ENCODE measurements at places on chromosomes 12 and 14.

- H3K27ac ChIP-seq = peak overlapping the region; percentile 100
- H3K36me3 ChIP-seq = peaks cover 8% of the 10 kb centered on the region
- H3K27me3 ChIP-seq = no peaks in the 10 kb centered on the region
- DNase-seq = no peak
Observed at GRCh38 chr12:121797937-121798786, 4.7 kb upstream of the RHOF start.

GRCh38 chr14:55579724-55580469 is at the start of gene KTN1:
Gene KTN1 (plus strand): TSS chr14:55580207. CDS start chr14:55612049, 31,842 bp downstream.
- H3K4me1 ChIP-seq = peaks cover 67% of the 10 kb centered on the region
- no peak for DNase-seq
- H3K27me3 ChIP-seq = no peaks in the 10 kb centered on the region
- H3K27ac ChIP-seq = peak within 1 kb of the TSS; percentile 96

GRCh38 chr12:113528606-113529293 is 57.1 kb upstream of the LHX5 start:
- no peak for DNase-seq
- no peak overlapping the region for H3K4me3 ChIP-seq
- no peak overlapping the region for H3K27ac ChIP-seq
- no peaks in the 10 kb centered on the region for H3K4me1 ChIP-seq
- peaks cover 95% of the 10 kb centered on the region for H3K27me3 ChIP-seq
- H3K36me3 ChIP-seq = no peaks in the 10 kb centered on the region

- H3K27ac ChIP-seq = no peak overlapping the region
- no peak for DNase-seq
- H3K4me1 ChIP-seq = no peaks in the 10 kb centered on the region
- H3K4me3 ChIP-seq = no peak overlapping the region
- peaks cover 47% of the 10 kb centered on the region for H3K36me3 ChIP-seq
Observed at GRCh38 chr14:102344485-102344884, 18.2 kb downstream of the CINP start.

DNA sequence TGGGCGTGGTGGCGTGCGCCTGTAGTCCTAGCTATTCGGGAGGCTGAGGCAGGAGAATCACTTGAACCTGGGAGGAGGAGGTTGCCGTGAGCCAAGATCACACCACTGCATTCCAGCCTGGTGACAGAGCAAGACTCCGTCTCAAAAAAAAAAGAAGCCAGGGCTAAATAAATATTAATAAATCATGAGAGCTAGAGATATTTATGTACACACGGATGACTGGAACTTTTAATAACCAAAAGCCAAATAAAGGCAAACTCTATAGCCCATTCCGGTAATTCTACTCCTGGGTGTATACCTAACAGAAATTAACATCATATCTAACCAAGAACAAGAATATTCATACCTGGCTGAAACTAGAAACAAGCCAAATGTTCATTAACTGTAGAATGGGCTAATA is 7.7 kb upstream of the TRAFD1 start:
- peaks cover 15% of the 10 kb centered on the region for H3K4me1 ChIP-seq
- DNase-seq = no peak
- H3K36me3 ChIP-seq = no peaks in the 10 kb centered on the region
- peak overlapping the region; percentile 95 for H3K27ac ChIP-seq
- no peaks in the 10 kb centered on the region for H3K27me3 ChIP-seq

DNA sequence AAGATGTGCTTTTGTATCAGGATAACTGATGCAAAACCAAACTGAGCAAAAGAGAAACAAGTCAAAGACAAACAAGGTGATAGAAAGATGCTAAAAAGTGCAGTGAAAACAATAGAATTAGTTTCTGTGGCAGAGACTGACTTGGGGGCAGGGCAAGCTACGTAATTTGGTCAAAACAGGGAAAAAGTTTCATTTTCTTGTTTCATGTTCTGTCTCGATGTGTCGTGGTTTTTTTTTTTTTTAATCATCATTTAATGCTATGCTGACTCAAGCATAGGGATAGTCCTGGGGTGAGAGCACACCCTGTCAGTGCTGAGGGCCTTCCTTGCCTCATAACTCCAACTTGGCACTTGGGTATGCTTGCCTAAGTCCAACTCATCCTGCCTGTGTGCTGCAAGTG is 144.1 kb upstream of the PTPRQ start:
- DNase-seq = no peak
- H3K27ac ChIP-seq = no peak overlapping the region
- no peaks in the 10 kb centered on the region for H3K4me1 ChIP-seq
- no peaks in the 10 kb centered on the region for H3K27me3 ChIP-seq

DNA sequence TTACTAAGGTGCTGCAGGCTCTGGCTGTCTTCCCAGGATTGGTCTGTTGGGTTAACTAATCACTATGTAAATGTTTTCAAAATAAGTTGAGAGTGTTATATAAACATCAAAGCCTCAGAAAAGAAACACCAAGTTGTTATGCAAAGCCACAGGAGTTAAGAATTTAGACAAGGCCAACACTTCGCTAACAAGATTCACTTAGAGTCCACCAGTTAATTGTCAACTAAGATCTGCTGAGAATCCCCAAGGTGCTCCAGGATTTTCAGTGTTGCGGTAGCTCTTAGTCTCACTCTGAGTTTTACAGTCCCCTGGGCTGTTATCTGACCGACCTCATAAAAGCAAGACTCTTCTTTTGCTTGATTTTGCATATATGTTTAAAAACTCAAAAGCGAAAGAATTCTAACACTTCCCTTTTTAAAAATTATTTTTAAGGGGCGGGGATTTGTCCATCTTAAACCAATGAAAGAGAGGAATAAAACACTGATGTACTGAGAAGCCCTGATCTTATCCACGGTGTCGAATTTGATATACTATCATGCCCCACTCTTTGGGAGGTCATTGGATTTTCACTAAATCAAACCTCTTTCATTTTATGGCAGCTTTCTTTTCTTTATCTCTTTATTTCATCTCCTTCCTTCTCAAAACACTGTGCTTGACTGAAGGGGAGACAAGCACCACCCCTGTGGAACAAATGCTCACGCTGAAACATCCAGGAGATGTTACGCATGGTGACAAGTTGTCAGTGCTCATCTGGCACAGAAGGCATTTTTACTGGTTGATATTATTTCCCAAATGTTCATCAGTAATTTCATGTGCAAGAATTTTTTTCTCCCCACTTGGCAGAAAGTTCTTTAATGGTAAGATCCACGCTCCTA is 7.0 kb downstream of the NIN start:
- no peak for DNase-seq
- H3K36me3 ChIP-seq = no peaks in the 10 kb centered on the region
- no peaks in the 10 kb centered on the region for H3K27me3 ChIP-seq
- no peak overlapping the region for H3K4me3 ChIP-seq
- H3K27ac ChIP-seq = peak overlapping the region; percentile 9

GRCh38 chr12:62934799-62935674 is at the start of gene PPM1H:
Gene PPM1H (minus strand): TSS chr12:62935150. CDS start chr12:62934736, 414 bp downstream.
- no peaks in the 10 kb centered on the region for H3K36me3 ChIP-seq
- H3K27me3 ChIP-seq = no peaks in the 10 kb centered on the region
- peak within 1 kb of the TSS; percentile 52 for H3K4me3 ChIP-seq
- DNase-seq = no peak

DNA sequence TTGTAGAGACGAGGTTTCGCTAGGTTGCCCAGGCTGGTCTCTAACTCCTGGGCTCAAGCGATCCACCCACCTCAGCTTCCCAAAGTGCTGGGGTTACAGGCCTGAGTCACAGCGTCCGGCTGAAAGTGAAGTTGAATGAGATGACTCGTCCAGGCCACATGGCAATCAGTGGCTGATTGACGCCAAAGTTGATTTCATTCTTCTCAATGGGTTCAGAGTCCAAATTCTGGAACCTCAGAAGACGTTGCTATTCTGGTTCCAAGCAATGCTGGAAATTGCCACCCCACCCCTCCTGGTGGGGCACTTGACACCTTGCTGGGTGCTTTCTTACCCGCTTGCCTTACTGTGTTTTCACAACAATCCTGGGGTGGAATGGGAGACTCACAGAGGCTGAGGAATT is 14.9 kb downstream of the ABCB9 start:
- H3K4me1 ChIP-seq = peaks cover 30% of the 10 kb centered on the region
- DNase-seq = no peak
- H3K27me3 ChIP-seq = no peaks in the 10 kb centered on the region
- H3K4me3 ChIP-seq = no peak overlapping the region
- H3K27ac ChIP-seq = no peak overlapping the region

GRCh38 chr12:3931776-3932175 is 58.6 kb upstream of the PARP11 start:
- H3K4me3 ChIP-seq = no peak overlapping the region
- no peaks in the 10 kb centered on the region for H3K36me3 ChIP-seq
- no peak for DNase-seq
- no peaks in the 10 kb centered on the region for H3K4me1 ChIP-seq

GRCh38 chr14:92143962-92144361 is 22.2 kb downstream of the CPSF2 start:
- H3K27ac ChIP-seq = no peak overlapping the region
- H3K4me1 ChIP-seq = no peaks in the 10 kb centered on the region
- H3K36me3 ChIP-seq = peaks cover 100% of the 10 kb centered on the region
- H3K4me3 ChIP-seq = no peak overlapping the region
- no peaks in the 10 kb centered on the region for H3K27me3 ChIP-seq
- no peak for DNase-seq

DNA sequence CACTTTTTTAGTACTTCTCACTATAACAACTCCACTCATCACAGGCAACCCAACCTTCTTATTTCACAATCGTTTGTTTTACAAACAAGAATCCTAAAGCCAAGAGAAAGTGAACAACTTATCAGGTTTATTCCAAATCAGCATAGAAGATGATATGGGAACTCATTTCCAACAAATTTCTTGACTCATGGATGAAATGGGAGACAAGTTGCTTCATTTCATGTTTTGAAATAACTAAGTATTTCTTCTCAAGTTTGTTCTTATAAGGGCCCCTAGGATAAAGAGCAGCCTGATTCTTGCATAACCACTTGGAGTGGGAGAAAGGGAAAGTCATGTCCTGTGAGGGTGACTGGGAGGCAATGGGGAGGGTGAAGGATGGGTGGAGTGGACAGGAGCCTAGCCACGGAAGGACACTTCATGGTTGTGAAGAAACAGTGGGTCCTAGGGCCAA is 168.3 kb downstream of the DUSP6 start:
- no peaks in the 10 kb centered on the region for H3K36me3 ChIP-seq
- peaks cover 24% of the 10 kb centered on the region for H3K4me1 ChIP-seq
- no peaks in the 10 kb centered on the region for H3K27me3 ChIP-seq

DNA sequence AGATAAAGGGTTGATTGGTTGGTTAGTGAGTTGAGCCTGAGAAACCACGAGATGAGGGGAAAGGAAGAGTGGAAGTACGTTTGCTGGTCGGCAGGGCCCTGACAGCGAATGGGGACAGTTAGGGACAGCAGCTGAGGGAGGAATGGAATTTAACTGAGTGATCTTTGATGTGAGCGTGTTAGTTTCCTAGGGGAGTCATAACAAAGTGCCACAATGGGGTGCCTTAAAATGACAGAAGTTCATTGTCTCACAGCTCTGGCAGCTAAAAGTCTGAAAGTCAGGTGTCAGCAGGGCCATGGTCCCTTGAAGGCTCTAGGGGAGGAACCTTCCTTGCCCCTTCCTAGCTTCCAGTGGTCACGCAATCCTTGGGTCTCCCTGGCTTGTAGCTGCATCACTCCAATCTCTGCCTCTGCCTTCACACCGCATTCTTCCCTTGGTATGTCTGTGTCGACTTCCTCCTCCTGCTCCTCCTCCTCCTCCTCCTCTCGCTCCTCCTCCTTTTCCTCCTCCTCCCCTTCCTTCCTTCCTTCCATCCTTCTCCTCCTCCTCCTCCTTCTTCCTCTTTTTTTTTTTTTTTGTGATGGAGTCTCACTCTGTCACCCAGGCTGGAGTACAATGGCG is 26.0 kb upstream of the RIN3 start:
- H3K4me3 ChIP-seq = no peak overlapping the region
- H3K36me3 ChIP-seq = no peaks in the 10 kb centered on the region
- peaks cover 3% of the 10 kb centered on the region for H3K27me3 ChIP-seq
- no peak for DNase-seq

DNA sequence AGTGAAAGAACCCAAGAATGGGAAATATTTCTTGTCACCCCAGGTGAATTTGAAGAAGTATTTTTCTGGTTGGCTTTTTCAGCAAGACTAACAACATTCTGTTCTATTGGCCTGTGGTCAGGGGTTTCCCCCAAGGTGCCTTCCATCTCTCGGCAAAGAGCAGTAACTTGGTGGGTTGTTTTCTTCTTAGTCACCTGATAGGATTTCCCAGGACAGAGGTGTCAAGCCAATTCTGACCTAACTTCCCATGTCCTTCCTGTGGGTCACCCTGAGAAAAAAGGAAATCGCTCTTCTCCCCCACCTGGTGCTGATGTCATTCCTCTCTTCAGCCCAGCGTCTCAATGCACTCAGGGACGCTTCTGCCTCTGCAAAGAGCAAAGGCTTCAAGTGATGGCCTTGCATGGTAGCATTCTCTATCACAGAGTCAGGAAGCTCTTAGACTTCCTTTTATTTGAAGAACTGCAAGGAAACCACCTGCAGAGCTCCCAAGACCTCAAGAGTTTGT is 16.1 kb upstream of the IFNG start:
- H3K4me1 ChIP-seq = peaks cover 1% of the 10 kb centered on the region
- no peaks in the 10 kb centered on the region for H3K36me3 ChIP-seq
- DNase-seq = no peak
- H3K4me3 ChIP-seq = no peak overlapping the region

- no peak overlapping the region for H3K4me3 ChIP-seq
- H3K27ac ChIP-seq = no peak overlapping the region
- no peaks in the 10 kb centered on the region for H3K27me3 ChIP-seq
Observed at GRCh38 chr14:71621276-71621675, 311.0 kb upstream of the RGS6 start.

DNA sequence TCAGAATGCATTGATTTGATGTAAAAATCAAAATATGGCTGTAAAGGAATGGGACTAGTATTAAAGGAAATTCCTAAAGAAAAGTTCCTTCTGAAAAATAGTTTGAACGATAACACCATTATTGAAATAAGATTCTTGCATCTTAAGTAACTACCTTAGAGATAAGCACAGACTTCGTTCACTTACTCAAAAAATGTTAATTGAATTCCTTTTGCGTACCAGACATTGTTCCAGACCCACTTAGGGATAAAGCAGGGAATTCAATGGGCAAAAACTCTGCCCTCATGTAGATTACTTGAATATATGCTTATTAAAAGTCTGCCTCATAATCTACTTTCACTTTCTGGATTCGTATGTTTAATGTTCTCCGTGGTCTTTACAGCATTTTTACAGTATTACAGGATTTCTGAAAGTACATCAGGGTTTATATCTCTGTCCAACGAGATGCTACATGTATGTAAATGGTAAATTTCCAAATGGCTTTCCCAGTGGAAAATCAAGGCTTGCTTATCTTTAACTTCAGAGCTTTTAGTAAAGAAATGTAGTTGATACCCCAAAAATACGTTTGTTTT is 213.7 kb downstream of the GXYLT1 start:
- no peak overlapping the region for H3K27ac ChIP-seq
- peak overlapping the region; percentile 55 for H3K4me3 ChIP-seq
- no peak for DNase-seq
- no peaks in the 10 kb centered on the region for H3K4me1 ChIP-seq
- H3K36me3 ChIP-seq = no peaks in the 10 kb centered on the region

DNA sequence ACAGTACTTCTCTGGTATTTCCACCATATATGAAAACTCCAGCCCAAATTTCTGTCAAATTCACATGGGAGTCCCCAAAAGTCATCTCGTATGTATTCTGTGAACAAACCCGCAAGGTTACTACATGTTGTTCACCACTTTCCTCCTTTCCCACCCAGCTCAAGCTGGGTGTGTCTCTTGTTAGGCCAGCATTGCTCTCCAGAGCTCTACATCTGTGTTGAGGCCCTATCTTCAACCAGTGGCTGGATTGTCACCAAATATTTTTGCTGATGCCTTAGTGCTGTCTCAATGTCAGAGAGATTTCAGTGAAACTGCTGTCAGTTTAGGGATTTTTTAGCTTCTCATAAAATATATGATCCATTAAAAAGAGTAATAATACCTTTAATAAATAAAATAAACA is 230.9 kb downstream of the BTG1 start:
- no peaks in the 10 kb centered on the region for H3K36me3 ChIP-seq
- DNase-seq = no peak
- H3K27ac ChIP-seq = no peak overlapping the region
- H3K4me3 ChIP-seq = no peak overlapping the region
- no peaks in the 10 kb centered on the region for H3K4me1 ChIP-seq

All from esophagus squamous epithelium (tissue), 5 donors.